ENCODE measurements at places on chromosomes 7 and 10.

- DNase-seq, result no peak
These were observed 23.0 kb upstream of the AFAP1L2 start for GRCh38 chr10:114427124-114427852.

GRCh38 chr10:117005026-117005526 lies at the start of gene SHTN1:
SHTN1 (minus strand) TSS chr10:117005187; CDS start chr10:117005079, 108 bp downstream.
- no peak for DNase-seq

- no peak for DNase-seq
These were observed 231.4 kb downstream of the NSUN6 start for GRCh38 chr10:18419945-18420344.

DNA sequence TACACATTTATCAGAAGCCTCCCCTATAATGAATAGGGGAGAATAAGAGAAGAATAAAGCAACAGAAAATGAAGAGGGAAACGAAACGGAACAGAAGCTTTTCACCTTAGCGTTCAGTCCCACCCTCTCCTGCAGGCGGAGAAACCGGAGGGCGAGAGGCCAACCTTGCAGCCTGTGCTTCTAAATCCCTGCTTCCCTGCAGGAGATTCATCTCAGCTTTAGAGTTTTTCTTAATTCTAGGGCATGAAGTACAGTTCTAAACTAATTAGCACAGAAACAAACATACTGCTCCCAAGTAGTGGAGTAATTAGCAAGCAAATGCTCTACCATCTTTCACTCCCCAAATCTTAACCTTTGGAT lies 107.2 kb downstream of the CUBN start:
- DNase-seq, result no peak

DNA sequence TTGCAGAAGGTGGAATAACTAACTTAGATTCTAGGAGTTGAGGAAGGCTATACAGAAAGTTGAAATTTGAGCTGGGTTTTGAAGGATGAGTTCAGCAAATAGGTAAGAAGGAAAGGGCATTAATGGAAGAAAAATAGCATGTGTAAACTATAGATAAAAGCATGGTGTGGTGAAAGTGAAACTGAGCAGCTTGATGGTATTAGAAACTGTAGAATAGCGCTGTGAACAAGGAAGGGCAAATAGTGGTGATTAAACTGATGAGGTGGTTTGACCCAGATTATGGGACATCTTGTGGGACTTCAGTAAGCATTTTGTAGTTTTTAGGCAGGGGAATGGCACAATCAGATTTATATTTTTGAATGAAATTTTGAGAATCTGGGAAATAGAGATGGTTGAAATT lies 90.5 kb downstream of the EXOC6 start:
- no peak for DNase-seq

- DNase-seq, result no peak
These were observed 397.0 kb downstream of the CALN1 start for GRCh38 chr7:72015136-72015535.

DNA sequence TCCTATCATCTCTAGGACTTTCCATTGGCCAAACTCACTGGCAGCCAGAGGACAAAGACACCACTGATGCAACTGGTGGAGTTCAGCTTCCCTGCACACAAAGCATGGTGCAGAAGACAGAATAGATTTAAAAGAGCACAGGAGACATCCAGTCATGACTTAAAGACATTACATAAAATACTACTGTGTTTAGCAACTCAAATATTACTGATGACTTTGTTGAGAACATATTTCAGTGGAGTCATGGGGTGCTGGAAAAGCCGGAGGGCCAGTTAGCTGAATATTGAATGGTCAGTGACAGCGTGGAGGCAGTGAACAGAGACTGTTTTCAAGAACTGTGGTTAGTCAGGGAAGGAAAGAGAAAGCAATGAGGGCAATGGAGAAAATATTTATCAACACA lies 296.3 kb upstream of the NRP1 start:
- no peak for DNase-seq

- no peak for DNase-seq
These were observed 43.4 kb downstream of the ZNF117 start for GRCh38 chr7:64947252-64948000.

DNA sequence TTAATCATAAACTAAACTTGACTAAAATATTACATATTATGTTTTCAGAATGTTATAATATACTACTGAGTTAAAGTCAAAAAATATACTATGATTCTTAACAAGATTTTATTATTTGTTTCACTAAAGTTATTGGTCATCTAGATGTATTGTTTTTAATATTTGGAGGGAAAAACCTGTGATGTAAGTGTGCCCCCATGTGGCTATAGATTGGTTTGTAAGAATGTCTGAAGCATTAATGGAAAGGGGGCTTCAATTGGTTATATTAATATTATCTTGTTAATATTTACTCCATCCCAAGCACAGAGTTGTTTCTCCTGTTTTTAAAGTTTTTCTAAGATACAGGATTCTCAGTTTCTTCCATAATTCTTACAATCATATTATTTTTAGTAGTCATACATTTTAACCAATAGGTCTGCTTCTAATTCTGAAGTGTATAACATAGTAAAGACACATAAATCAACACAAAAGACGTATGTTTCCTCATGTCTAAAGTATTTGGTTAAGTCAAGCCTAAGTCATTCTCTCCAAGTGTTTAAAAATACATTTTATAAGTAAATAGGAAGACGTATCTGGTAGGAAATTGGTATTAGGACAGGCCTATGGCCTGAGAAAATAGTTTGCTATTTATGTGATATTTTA lies 58.0 kb downstream of the GNAT3 start:
- no peak for DNase-seq

DNA sequence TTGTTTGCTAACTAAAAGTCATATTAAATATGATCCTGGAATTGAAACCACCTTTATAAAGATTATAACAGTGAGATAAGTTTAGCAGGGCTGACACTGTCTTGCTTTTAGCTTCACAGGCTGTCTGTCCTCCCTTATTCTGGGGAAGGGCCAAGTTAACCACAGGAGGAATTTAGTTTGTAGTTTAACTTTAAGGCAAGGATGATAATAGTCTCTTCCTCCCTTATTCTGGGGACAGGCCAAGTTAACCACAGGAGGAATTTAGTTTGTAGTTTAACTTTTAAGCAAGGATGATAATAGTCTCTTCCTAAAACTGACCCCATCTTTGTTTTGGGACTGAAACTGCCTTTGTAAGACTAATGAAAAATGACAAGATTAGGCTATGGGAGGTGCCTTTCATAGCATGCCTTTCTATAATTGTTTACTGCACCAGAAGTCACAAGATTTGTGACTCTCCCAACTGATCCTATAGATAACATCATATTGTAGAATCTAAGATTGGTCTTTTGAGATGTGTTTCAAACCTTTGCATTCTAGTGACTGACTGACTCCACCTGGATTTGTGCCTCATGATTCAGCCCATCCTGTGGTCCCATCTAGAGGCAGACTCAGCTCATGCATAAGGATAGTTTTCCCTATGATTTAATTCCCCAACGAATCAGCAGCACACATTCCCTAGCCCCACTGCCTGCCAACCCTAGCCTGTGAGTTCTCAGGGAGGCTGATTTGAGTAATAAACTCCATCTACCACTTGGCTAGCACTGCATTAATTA lies 212.0 kb downstream of the MAGI2 start:
- no peak for DNase-seq

- no peak for DNase-seq
These were observed 18.7 kb downstream of the EIF3A start for GRCh38 chr10:119061926-119062325.
